ENCODE measurements at places on chromosomes 11 and 22.

DNA sequence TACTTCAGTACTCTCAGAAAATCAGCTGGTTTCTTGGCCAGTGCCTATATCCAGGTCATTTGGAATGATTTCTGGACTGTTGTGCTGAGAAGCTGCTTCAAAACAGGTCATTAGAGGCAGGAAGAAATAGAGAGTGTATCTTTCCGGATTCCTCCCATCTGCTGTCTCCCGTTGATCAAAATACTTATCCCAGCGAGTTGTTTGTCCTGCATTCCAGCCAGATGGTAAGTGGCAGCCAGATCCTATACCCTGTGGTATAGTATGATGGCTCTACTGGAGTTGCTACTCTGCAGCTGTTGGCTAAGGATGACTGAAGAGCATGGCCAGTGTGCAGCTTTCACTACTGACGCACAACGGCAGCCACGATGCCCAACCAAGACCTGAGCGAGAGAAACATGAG lies 560.9 kb upstream of the ANO5 start:
- DNase-seq = no peak

GRCh38 chr22:23549198-23549595 lies 30.9 kb downstream of the IGLL1 start:
- no peak for DNase-seq

- DNase-seq = no peak
Observed at GRCh38 chr11:116703421-116703820, 69.4 kb downstream of the BUD13 start.

DNA sequence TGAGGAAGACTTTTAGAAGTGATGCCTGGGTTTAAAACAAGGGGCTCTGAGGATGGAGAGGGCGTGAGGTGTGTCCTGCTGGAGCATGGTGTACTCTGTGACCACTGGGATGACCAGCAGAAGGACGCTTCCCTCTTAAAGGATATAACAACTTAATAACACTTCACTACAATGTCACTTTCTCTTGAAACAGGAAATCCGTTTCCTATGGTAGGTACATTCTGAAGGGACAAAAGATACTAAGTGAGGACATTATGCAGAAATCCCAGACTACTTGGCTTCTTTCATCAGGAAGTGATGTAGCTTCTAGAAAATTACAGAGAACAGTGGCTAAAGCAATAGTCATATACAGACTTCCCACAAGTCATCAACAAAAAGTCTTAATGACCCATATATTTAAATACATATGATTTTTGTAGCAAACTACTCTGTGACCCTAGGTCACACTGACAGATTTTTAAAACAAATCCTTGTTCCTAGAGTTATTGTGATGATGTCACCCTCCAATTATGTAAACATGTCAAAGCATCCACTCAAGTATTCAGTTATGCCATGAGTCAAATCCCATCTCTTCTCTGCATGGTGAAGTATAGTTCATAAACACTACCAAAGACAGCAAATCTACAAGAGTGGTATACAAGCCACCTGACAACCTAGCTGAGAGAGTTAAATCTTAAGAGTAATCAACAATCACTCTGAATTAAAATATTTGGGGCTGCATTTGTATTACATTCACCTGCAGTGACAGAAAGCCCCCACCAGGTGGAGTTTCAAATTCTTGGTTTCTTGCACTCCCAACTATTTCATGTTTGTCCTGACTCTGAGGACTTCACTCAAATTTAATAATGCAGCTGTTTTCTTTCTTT lies 32.8 kb downstream of the PITPNB start:
- peak; percentile 27 for DNase-seq

DNA sequence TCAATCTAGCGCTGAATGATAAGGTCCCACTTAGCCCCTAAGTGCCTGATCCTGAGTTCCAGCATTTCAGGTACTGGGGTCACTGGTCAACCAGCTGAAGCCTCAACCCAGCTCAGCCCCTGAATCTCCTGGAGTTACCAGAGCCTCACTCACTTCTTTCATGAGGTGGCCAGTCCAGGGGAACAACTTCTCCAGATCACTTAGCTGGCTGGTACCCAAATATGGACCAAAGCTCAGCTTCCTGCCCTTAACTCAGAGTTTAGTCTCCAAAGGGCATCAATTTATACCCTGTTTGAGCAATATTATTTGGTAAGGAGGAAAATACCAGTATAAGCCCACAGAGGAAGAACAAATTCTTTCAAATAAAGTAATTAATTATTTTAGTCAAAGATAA lies 105.6 kb downstream of the SLC1A2 start:
- no peak for DNase-seq
